ENCODE measurements at places on chromosomes 13 and 19.
A peak's percentile ranks its signal among the peaks of the same experiment; 100 is the strongest.

DNA sequence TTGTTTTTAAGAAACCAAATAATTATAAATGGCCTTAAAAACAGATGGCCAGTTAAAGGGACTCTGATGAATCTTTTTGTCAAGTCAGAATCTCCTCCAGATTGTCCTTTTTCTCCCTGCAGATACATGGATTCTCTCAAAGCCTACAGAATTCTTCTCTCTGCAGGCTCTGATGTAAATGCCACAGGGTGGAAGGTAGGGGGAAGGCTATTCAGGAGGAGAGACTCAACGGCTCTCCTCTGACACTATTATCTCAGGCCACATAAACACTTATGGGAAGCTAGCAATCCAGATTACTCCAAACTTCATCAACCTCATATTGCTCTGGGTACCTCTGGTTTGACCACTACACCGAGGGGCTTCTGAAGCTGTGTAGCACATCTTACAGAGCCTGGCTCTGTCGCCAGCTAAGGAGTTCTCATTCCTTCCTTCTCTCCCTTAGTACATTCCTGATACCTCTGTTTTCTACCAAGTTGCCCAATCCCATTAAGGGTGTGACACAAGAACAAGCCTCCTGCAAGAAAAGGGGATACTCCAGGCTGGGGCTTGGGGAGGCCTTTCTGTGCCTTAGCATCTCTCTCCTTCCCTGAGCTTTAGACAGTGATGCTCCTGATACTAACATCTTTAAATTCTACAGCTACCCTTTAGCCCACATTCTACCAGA lies 14.9 kb downstream of the LCP1 start:
- no peak for DNase-seq

GRCh38 chr19:46772170-46773017 lies 16.0 kb downstream of the SLC1A5 start:
- DNase-seq, result no peak

DNA sequence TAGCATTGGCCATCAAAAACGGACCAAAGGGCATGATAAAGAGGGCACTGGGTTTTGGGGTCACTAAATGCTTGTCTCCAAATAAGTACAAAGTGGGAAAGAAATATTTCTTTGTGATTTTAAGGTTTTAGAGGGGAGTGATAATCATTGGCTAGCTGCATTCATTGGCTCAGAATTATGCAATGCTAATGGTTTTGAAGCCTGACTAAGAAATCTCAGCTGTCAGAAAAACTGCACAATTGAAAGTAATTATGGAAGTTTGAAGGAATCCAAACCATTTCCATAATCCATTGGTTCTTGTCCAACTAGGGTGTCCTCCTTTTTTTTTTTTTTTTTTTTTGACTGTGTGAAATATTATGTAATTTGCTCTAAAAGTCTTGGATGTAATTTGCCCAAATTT lies 88.2 kb upstream of the ARGLU1 start:
- no peak for DNase-seq

DNA sequence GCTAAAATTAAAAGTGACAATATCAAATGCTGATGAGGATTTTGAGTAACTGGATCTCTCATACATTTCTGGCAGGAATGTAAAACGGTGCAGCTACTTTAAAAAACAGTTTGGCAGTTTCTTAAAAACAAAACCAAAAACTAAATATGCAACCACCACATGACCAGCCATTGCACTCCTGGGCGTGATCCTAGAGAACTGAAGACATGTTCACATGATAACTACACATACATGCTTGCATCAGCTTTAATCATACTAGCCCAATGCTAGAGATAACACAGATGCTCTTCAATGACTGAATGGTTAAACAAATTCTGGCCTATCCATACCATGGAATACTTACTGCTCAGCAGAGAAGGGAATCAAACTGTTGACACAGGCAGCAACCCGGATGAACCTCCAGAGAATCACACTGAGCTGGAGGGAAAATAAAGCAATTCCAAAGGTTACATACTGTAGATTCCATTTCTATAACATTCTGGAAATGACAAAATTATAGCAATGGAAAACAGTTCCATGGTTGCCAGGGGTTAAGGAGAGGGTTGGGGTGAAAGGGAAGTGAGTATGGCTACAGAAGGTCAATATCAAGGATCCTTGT lies 25.5 kb upstream of the NAXD start:
- DNase-seq, result no peak

- DNase-seq, result no peak
Observed at GRCh38 chr19:11833541-11833940, 15.0 kb upstream of the ZNF439 start.

DNA sequence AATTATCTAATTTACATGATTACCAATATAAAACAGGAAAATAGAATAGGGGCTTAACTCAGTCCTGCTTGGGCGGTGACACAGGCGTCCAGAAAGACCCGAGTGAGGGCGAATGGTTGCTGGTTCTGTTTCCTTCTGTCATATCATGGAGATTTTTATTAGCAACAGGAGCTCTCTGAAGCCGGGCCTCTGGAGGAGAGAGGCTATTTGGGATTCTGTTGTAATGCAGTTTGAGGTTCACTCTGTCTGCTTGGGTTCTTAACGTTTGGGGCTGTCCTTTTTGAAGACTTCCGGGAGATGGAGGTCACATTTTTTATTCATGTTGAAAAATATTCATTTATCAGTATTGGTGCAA lies 115.7 kb upstream of the ZNF536 start:
- no peak for DNase-seq

GRCh38 chr13:107778094-107778493 lies 437.2 kb downstream of the LIG4 start:
- no peak for DNase-seq

GRCh38 chr13:39451860-39452301 lies 151.1 kb downstream of the LHFPL6 start:
- peak; percentile 86 for DNase-seq

GRCh38 chr19:9406798-9407352 lies 28.5 kb downstream of the ZNF266 start:
- DNase-seq, result no peak

- no peak for DNase-seq
Observed at GRCh38 chr13:42239644-42240043, 32.3 kb upstream of the AKAP11 start.

GRCh38 chr19:55451163-55451964 lies 8.3 kb upstream of the SHISA7 start:
- no peak for DNase-seq

DNA sequence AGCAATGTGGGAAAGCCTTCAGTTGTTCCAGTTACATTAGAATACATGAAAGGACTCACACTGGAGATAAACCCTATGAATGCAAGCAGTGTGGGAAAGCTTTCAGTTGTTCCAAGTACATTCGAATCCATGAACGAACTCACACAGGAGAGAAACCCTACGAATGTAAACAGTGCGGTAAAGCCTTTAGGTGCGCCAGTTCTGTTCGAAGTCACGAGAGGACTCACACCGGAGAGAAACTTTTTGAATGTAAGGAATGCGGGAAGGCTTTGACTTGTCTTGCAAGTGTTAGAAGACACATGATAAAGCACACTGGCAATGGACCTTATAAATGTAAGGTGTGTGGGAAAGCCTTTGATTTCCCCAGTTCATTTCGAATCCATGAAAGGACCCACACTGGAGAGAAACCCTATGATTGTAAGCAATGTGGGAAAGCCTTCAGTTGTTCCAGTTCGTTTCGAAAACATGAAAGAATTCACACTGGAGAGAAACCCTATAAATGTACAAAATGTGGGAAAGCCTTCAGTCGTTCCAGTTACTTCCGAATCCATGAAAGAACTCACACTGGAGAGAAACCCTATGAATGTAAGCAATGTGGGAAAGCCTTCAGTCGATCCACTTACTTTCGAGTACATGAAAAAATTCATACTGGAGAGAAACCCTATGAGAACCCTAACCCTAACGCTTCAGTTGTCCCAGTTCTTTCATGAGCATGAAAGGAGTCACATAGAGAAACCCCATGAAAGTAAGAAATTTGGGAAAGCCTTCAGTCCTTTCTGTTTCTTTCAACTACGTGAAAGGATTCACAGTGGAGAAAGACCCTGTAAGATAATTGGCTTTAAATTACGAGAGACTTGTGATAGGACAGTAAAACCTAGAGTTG lies 20.1 kb downstream of the ZNF627 start:
- DNase-seq, result no peak

DNA sequence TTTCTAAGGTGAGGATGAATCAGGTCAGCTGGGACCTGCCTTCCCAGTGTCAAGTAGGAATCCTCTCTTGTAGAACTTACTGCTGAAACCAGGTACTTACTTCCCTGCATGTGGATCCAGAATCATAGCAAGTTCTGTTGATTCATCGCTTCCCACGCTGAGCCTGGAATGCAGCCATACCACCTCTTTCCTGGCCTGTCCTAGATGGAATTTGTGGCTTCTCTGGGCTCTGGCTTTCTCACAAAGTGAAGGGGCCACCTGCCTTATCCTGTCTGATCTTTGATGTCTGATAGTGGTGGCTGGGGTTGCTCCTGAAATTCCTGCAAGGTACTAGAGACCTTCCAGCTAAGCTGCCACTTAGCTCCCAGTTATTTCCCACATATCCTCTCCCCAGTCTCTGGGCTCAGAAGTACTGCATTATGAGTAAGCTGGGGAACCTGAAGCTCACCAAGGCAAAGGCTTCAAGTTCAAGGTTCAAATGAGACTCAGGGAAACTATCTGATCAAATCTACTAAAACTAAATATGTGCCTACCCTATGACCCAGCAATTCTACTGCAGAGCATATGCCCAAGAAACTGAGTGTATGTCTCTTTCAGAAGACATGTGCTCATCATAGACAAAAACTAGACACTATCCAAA lies 103.5 kb downstream of the SUCLA2 start:
- DNase-seq, result no peak

DNA sequence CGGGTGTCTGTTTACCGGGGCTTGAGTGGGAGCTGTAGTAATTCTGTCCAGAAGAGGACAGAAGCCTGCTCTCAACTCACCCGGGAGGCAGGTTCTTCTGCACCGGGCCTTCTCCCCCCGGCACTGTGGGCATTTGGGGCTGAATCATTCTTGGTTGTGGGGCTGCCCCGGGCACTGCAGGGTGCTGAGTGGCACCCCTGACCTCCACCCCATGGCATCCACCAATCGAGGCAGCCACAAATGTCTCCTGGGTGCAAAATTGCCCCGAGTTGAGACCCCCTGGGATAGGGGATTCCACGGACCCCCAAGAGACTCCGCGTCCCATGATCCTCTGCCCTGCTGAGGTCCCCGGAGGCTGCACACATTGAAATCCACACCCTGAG lies 68.8 kb downstream of the GNG7 start:
- no peak for DNase-seq

GRCh38 chr13:82898586-82898985 lies 983.7 kb downstream of the SLITRK1 start:
- no peak for DNase-seq

DNA sequence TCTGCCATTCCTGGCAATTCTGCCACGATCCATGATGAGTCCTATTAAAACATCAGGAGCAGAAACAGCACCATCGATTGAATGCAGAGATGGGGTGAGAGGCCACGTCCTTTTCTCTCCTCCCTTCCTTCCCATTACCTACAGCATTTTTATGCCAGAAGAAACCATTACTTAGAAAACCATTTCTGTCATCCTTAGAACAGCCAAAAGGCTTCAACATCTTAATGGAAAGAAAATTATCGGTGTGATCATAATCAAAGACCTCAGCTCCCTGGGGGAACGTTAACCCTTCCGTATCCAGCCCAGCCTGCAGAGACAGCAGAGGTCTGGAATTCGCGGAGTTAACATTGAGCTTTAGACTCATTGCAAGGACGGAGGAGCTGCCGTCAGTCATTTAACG lies 56.0 kb upstream of the SIAH3 start:
- no peak for DNase-seq

- DNase-seq, result no peak
Observed at GRCh38 chr19:4403005-4403761, 743 bp downstream of the CHAF1A start.

DNA sequence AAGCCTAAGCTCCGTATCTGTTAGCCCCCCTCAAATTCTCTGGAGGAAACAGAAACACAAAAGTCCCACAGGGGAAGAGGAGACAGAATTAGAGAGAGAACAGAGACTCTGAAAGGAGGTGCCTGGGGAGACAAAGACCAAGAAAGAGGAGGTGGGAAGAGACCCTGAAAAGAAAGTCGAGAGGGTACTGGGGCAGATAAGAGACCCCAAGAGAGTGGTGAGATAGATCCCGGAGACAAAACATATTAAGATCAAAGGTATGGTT lies 915 bp upstream of the GRWD1 start:
- DNase-seq, result no peak

DNA sequence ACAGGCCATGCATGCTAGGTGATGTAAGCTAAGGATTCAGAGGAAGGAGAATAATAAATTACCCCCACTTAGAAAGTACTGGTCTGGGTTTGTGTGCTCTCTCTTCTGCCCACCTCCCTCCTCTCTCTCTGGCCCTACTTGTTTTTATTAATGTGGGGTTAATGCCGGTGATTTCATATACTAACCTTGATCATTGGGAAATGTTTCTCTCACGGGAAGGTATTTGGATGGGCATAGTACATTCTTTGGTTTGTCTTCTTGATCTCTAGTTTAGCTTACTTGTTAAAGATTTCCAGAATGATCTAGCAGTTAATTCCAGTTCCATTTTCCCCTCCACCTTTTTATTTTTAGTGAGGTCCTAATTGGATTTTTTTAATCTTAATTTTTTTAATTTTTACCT lies 24.6 kb downstream of the ARHGAP35 start:
- no peak for DNase-seq

- DNase-seq, result no peak
Observed at GRCh38 chr13:32904266-32904665, 112.0 kb upstream of the KL start.

DNA sequence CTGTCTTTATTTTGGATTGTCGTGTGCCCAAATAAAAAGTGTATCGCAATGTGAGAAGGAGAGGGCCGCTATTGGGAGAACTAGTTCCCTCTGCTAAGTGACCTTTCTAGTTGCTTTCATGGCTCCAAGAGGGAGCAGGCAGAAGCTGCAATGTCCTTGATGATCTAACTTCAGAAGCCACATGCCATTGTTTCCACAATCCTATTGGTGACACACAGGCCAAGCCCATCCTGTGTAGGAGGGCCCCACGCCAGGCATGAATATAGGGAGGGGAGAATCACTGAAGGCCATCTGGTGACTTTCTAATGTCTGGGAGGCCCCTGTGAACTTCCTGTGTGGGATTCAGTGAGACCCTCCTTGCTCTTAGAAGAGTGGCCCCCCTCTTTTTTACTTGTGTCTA lies 47.8 kb upstream of the KPNA3 start:
- DNase-seq, result peak; percentile 23

- DNase-seq, result no peak
Observed at GRCh38 chr19:10713317-10713716, 4.6 kb upstream of the DNM2 start.

DNA sequence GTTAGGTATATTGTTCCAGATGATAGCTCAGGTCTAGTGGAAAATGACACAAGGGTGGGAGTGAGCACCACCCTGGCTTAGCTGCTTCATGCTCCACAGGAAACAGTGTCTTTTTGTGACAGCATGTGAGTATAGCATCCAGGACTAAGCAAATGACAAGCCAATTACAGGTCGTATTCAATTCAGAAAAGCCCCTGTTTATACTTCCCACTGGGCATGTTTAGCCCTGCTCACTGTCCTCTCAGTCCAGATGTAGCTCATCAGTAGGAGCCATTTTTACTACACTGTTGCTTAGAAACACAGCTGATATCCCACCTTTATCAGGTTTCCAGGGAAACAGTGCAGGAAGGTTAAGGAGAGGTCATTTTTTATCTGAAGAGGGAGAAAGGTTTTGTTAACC lies 8.0 kb downstream of the ABHD13 start:
- no peak for DNase-seq
